GM06990 (cell line): ENCODE measurements at places on chromosomes 16 and 17.

- DNase-seq: no peak
Measured at GRCh38 chr16:30884760-30885159, 9.1 kb downstream of the BCL7C start.

DNA sequence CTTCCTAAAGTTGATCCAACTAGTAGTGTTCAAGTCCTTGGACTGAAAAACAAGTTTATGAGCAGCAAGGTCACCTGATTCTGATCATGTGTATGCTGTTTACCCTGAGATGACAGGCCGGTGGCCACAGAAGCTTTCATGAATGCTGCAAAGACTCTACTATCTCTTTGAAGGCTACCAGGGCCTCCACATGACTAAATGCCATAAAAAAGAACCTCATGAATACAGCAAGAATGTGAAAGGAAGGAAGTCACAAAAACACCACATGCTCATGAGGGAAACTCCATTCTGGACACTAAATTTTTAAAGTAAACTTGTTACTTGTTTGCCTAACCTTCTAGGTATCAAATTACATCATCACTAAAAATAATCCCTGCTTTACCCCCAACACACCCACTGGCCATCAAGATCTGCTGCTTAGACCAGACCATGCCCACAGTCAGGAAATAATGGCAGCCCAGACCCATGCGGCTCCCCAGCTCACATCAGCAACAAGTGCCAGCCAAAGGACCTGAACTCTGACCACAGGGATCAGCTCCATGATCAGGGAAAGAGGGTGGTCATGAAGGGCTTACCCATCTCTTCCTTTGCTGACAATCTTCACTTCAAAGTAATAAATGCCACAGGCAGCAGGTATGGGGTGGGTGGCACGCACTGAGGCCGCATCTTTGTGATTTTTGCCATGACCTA, 1.4 kb downstream of the RANBP10 start:
- no peak for DNase-seq

- DNase-seq: no peak
Measured at GRCh38 chr17:36885153-36885735, 52.0 kb upstream of the LHX1 start.

- no peak for DNase-seq
Measured at GRCh38 chr16:80746231-80746630, 58.2 kb downstream of the CDYL2 start.

- DNase-seq: peak; percentile 74
Measured at GRCh38 chr17:74957935-74958740, 14.4 kb downstream of the HID1 start.
